ENCODE measurements at places on chromosomes 7 and 10. TPM values are rescaled to one million over a fixed set of nuclear protein-coding genes. Genes with fewer than 3 reads are reported as not detected.

Gene FAM24B
- total RNA-seq = 10.4 TPM

Gene MRC1
- total RNA-seq = not detected

Gene ACSM6
- total RNA-seq = not detected

Gene LIPJ
- total RNA-seq = 0.43 TPM

Gene ITPRID1
- not detected for total RNA-seq

Gene ZRANB1
- 11.6 TPM for total RNA-seq

Gene CCZ1
- 91.4 TPM for total RNA-seq

Gene TEX36
- total RNA-seq = not detected

Gene ETV1
- total RNA-seq = not detected

Gene ZNF775
- total RNA-seq = 1.1 TPM

Gene MYL10
- not detected for total RNA-seq

Gene TSPAN12
- total RNA-seq = not detected

GRCh38 chr7:92747041-92747835 lies 89.1 kb downstream of the CDK6 start:
- DNase-seq = no peak
- H3K4me3 ChIP-seq = no peak overlapping the region
- H3K27me3 ChIP-seq = no peaks in the 10 kb centered on the region
- H3K4me1 ChIP-seq = no peaks in the 10 kb centered on the region
- H3K36me3 ChIP-seq = no peaks in the 10 kb centered on the region

DNA sequence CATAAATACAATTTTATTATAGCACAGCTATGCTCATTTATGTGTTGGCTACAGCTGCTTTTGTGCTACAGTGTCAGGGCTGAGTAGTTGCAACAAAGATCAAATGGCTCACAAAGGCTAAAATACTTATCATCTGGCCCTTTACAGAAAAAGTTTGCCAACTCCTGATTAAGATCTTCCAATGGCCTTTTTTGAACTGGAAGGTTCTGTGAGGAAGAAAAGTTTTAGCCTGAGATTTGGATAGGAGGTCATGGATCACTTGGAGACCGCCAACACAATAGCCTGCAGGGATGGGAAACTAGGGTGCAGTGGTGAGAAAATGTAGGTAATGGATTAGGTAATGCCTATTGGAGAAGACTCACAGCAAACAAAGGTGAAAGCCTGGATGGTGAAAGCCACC lies 169.8 kb downstream of the NOC3L start:
- no peak overlapping the region for H3K4me3 ChIP-seq
- no peaks in the 10 kb centered on the region for H3K4me1 ChIP-seq
- no peaks in the 10 kb centered on the region for H3K36me3 ChIP-seq
- DNase-seq = no peak

DNA sequence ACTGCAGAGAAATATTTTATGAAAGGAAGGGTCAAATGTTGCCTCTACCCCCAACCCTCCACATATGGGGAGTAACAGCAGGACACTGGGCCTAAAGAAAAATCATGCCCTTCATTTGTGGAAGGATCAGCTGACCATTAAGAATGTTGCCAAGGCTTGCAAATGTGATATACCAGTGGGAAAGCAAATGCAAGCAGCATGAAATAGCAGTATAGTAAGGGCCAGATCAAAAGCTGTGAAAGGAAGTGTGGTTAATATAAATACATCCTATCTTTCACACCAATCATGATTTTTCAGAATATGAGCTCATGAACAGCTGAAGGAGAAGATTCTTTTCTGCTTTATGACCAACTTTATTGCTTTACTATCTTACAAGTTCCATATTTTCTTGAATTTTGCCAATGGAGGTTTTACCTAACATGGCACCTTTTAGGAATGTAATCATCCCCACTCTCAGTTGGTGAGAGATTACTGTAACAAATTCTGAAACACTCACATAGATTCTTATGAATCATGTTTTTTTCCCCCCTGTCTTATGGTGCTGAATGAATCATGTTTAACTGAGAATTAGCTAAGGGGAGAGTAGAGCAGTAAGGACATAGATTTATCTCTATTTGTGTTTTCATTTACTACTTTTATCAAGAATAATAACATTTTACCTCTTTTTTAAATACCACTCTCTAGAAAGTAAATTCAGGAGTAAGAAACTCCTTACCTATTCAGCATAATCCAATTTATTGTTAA lies 12.1 kb upstream of the ATAD1 start:
- peaks cover 21% of the 10 kb centered on the region for H3K4me1 ChIP-seq
- no peaks in the 10 kb centered on the region for H3K36me3 ChIP-seq
- no peak for DNase-seq
- no peak overlapping the region for H3K27ac ChIP-seq
- H3K27me3 ChIP-seq = no peaks in the 10 kb centered on the region
- H3K4me3 ChIP-seq = no peak overlapping the region

- peak within 1 kb of the TSS; percentile 73 for H3K27ac ChIP-seq
- H3K27me3 ChIP-seq = no peaks in the 10 kb centered on the region
- peaks cover 45% of the 10 kb centered on the region for H3K4me1 ChIP-seq
These were observed at the start of gene AOAH for GRCh38 chr7:36723951-36724664. TSS of gene AOAH (minus strand) at chr7:36724494. CDS start at chr7:36724148, 346 bp downstream.

GRCh38 chr10:10208196-10208595 lies 809.5 kb upstream of the CELF2 start:
- H3K4me1 ChIP-seq = no peaks in the 10 kb centered on the region
- H3K27ac ChIP-seq = no peak overlapping the region
- no peak for DNase-seq
- no peak overlapping the region for H3K4me3 ChIP-seq

GRCh38 chr10:110151467-110151866 lies 55.9 kb upstream of the MXI1 start:
- H3K36me3 ChIP-seq = no peaks in the 10 kb centered on the region
- H3K4me1 ChIP-seq = peaks cover 7% of the 10 kb centered on the region
- no peak overlapping the region for H3K4me3 ChIP-seq

GRCh38 chr7:108000875-108001763 lies 1.8 kb downstream of the LAMB1 start:
- H3K4me1 ChIP-seq = no peaks in the 10 kb centered on the region
- DNase-seq = no peak
- H3K27ac ChIP-seq = no peak overlapping the region
- H3K27me3 ChIP-seq = peaks cover 13% of the 10 kb centered on the region
- H3K4me3 ChIP-seq = peak overlapping the region; percentile 20

DNA sequence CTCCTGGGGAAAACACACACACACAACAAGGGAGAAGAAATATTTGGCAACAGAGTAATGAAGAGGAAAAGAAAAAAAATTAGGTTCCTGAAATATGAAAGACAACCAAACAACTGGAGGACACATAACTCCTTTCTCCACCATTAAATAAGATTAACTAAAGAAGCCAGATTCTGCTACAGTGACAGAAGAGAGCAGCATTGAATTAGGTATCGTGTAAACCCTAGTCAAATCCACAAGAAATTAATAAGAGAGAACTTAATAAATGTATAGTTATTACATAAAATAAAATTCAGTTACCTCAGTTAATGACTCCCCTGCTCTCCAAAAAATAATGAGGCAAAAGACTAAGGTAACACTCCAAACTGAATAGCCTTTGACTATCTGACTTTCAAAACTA lies 306.7 kb downstream of the CRPPA start:
- H3K36me3 ChIP-seq = no peaks in the 10 kb centered on the region
- no peaks in the 10 kb centered on the region for H3K4me1 ChIP-seq
- H3K4me3 ChIP-seq = no peak overlapping the region
- H3K27ac ChIP-seq = no peak overlapping the region

GRCh38 chr7:37786741-37787569 lies 61.4 kb upstream of the NME8 start:
- no peaks in the 10 kb centered on the region for H3K27me3 ChIP-seq
- no peak overlapping the region for H3K4me3 ChIP-seq
- H3K36me3 ChIP-seq = no peaks in the 10 kb centered on the region
- no peak overlapping the region for H3K27ac ChIP-seq

- no peaks in the 10 kb centered on the region for H3K27me3 ChIP-seq
- no peak for DNase-seq
- no peak overlapping the region for H3K4me3 ChIP-seq
- no peaks in the 10 kb centered on the region for H3K4me1 ChIP-seq
- no peaks in the 10 kb centered on the region for H3K36me3 ChIP-seq
These were observed 62.3 kb downstream of the TFPI2 start for GRCh38 chr7:93828260-93828659.

DNA sequence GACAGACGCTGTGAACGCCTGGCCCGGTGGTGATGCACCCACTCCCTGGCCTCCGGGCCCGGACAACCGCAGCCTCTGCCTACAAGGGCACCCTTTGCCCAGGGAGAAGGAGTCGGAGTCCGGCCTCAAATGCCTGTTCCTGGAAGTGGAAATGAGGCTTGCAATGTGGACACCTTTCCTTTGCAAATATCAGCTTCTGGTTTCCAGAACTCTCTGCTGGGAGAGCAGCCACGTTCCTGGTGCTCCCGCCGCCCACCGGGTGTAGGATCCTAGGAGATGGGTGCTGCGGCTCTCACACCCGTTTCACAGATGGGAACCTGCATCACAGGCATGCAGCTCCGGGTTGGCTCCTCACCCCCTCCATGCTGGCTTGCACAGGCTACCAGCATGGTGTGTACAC lies 2.9 kb downstream of the FOXL3 start:
- no peaks in the 10 kb centered on the region for H3K27me3 ChIP-seq
- no peak for DNase-seq
- no peak overlapping the region for H3K27ac ChIP-seq
- H3K36me3 ChIP-seq = no peaks in the 10 kb centered on the region
- H3K4me1 ChIP-seq = no peaks in the 10 kb centered on the region

GRCh38 chr7:24356718-24357386 lies 72.9 kb downstream of the NPY start:
- no peaks in the 10 kb centered on the region for H3K27me3 ChIP-seq
- no peaks in the 10 kb centered on the region for H3K36me3 ChIP-seq
- H3K27ac ChIP-seq = no peak overlapping the region
- H3K4me1 ChIP-seq = no peaks in the 10 kb centered on the region
- no peak overlapping the region for H3K4me3 ChIP-seq
- DNase-seq = no peak

GRCh38 chr10:119821182-119821581 lies 51.5 kb downstream of the MCMBP start:
- no peaks in the 10 kb centered on the region for H3K27me3 ChIP-seq
- H3K27ac ChIP-seq = no peak overlapping the region
- no peak overlapping the region for H3K4me3 ChIP-seq
- no peaks in the 10 kb centered on the region for H3K4me1 ChIP-seq
- DNase-seq = no peak

- no peak overlapping the region for H3K27ac ChIP-seq
- DNase-seq = no peak
These were observed 425.9 kb downstream of the SUGCT start for GRCh38 chr7:40560672-40561071.

DNA sequence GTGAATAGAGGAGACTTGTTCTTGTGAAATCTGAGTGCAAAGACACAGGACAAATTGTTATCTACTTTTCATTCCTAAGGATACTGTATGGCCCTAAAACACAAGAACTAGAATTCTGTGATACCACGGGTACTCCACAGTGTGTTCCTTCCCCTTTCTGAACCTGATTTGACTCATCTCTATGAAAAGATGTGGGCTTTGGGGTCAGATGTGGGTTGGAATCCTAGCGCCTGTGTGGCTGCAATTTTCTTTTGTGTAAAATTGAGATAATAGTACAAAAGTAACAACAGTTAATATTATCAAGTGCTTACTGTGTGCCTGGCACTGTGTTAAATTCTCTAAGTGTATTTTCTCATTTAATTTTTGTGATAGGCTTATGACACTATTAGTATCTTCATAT lies 8.1 kb downstream of the SRGN start:
- peaks cover 23% of the 10 kb centered on the region for H3K36me3 ChIP-seq
- H3K4me3 ChIP-seq = no peak overlapping the region
- DNase-seq = no peak
- no peaks in the 10 kb centered on the region for H3K27me3 ChIP-seq
- peaks cover 27% of the 10 kb centered on the region for H3K4me1 ChIP-seq
- H3K27ac ChIP-seq = no peak overlapping the region

DNA sequence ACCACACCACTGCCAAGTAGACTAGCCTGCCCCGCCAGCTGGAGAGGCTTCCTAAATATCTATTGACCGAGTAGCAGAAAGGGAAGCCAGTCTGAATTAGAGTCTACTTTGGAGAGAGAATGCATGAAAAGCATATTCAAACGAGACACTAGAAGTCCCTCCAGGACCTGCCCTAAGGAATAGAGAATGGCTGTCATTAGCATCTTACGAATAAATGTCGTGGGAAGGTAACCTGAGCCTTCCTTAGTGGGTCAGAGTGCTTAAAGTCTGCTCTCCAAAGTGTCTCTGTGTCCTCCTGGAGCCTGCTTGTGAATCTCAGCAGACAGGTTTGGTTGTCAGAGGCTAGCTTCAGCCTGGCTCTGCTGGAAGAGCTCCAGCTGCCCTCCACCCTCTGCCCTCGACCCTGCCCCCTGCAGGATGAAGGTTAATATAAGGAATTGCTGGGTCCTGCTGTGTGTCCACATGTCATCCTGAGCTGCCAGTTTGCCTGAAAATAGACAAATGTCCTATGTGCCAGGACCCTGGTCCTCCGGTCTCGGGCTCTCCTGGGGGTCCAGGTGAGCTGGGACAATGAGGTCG lies 33.4 kb downstream of the FAM241B start:
- no peaks in the 10 kb centered on the region for H3K36me3 ChIP-seq
- H3K27me3 ChIP-seq = no peaks in the 10 kb centered on the region
- H3K4me1 ChIP-seq = no peaks in the 10 kb centered on the region
- DNase-seq = no peak
- no peak overlapping the region for H3K27ac ChIP-seq

GRCh38 chr10:13222566-13222965 lies 11.6 kb downstream of the UCMA start:
- no peak overlapping the region for H3K4me3 ChIP-seq
- H3K27me3 ChIP-seq = no peaks in the 10 kb centered on the region
- no peaks in the 10 kb centered on the region for H3K36me3 ChIP-seq
- H3K4me1 ChIP-seq = no peaks in the 10 kb centered on the region
- DNase-seq = no peak
- H3K27ac ChIP-seq = no peak overlapping the region

DNA sequence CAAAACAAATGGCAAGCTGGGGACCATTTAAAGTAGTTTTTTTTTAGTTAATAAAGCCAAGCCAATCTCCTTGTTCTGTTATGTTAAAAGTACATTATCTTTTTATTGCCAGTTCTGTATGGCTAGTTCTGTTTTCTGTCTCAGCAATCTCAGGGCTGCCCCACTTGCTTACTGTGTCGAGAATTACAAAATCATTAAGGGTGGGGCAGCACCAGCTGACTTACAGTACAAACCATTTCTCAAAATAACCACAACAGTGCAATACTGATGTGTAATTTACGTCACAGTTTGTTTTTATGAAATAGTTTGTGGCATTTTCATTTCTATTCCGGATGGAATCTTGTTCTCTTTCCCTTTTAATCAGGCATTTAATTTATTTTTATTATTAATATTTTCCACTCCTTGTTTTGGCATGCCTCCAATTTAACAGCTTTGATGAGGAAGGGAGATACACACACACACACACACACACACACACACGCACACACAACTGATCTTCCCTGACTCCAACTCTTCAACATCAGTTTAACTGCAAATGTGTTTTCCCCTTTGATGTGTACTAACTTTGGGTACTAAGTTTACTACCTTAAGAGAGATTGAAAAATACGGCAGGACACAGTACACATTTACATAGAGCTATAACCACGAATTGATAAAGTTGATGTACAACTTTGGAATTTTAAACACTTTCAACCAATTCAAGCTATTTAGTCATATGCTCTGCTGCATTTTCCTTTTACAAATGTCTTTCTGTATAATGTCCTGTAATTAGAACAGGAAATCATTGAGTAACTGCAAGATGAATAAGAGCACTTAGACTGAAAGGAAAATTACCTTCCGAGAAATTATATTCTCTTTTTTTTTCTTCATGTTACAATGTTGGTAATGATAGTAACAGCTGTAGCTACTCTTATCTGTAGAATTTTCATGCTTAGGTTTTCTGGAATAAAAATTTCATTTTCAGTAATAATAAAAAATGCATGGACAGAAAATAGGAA lies 91.5 kb downstream of the ARID5B start:
- H3K36me3 ChIP-seq = no peaks in the 10 kb centered on the region
- peak overlapping the region; percentile 63 for H3K27ac ChIP-seq
- no peaks in the 10 kb centered on the region for H3K27me3 ChIP-seq

Data from naive thymus-derived CD4-positive, alpha-beta T cell (primary cell).